Fibroblast of skin of abdomen (primary cell): ENCODE measurements at places on chromosomes 7 and 10.
A peak's percentile ranks its signal among the peaks of the same experiment; 100 is the strongest.

DNA sequence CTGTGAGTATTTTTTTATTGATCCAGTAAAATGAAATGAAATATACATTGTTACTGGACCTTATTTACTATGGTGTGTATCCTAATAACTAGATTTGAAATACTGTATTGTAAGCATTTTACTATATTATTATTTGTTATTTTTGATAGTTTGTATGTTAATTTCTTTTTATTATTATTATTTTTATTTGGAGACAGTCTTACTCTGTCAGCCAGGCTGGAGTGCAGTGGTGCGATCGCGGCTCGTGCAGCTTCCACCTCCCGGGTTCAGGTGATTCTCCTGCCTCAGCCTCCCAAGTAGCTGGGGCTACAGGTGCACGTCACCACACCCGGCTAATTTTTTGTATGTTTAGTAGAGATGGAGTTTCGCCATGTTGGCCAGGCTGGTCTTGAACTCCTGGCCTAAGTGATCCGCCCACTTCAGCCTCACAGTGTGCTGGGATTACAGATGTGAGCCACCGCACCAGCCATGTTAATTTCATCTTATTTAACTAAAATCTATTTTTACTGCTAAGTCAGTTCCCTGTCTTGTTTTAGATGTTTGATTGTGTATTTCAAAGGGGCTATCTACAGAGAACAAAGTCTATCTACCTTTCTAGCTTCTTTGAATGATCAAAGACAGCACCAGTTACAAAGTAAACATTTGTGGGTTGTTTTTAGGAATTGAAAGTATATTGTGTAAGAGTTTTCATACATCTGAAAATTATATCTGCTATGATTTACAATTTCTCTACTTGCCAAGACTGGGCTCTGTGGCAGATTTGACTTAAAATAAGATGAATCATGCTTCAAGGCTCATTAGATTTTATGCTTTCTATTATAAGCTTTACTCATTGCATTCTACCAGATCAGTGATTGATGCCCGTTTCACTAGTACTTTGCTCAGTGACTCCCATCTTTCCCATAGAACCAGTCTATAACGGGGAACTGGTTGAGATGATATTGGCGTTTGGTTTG, 41.6 kb downstream of the CDC123 start:
- peak; percentile 12 for DNase-seq

- DNase-seq: peak; percentile 30
Measured at GRCh38 chr7:25391295-25391861, 163.1 kb upstream of the NPVF start.

DNA sequence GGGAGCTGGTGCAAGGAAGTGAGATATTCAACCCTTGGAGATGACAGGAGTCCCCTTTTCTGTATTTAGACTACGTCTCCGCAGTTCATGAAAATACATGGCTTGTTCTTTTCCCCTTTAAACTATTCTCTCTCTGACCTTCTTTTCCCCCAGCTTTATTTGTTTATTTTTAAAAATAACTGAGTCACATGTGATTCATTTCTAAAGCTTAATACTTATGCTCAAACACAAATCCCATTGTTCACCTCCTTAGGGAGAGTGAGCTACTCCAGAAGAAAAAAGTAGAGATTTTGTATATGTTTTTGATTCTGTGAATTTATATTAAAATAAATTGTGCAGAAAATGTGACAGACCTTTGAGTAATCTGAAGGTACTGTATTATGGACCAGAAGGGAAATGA, 35.9 kb upstream of the FZD1 start:
- no peak for DNase-seq

- no peak for DNase-seq
Measured at GRCh38 chr10:96642973-96643372, 56.2 kb upstream of the TM9SF3 start.

DNA sequence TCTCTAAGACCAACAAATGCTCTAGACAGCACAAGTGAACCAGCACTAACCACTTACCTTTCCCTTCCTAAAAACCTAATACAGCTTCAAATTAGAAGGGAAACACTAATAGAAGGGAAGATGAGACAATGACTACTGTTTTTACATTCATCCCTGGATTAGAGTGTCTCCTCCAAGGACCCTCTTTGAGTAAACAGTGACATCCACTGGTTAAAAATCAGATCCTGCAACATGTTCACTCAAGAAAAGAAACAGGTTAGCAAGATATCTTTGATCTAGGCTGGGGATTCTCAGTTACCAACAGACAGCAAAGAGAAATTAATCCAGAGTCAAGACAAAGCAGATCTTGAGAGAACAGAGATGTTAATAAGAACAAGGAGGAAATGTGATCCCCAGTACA, 177.7 kb upstream of the GHITM start:
- DNase-seq: no peak

- peak; percentile 61 for DNase-seq
Measured at GRCh38 chr10:69800109-69800508, 1.6 kb upstream of the COL13A1 start.

GRCh38 chr10:35074266-35074665, 15.9 kb downstream of the CUL2 start:
- DNase-seq: no peak

DNA sequence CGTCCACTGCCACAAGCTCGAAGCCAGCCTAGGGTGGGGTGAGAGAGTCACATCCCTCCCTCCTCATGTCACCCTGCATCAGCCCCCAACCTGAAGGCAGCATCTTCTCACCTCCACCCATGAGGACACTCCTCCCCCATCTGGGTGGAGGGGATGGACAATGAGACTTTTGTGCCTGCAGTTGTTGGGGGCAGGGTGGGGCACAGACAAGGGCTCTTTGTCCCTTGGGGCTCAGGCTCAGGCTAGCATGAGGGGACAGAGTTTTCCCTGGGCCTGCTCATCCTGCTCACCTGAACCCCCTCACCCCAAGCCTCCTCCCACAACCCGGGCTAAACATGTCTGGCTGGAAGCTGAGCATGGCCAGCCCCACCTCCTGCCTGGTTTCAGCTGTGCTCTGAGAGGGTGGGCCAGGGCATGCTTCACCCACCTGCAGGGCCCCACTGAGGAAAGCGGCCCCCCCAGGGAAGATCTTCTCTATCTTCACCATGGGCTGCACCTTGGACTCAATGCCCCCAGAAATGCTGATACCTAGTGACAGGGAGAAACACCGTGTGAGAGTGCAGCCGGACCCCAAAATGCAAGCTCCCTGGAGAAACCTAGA, 9.3 kb downstream of the LZTS2 start:
- DNase-seq: no peak

- no peak for DNase-seq
Measured at GRCh38 chr7:64878684-64879083, 24.4 kb upstream of the ZNF273 start.

DNA sequence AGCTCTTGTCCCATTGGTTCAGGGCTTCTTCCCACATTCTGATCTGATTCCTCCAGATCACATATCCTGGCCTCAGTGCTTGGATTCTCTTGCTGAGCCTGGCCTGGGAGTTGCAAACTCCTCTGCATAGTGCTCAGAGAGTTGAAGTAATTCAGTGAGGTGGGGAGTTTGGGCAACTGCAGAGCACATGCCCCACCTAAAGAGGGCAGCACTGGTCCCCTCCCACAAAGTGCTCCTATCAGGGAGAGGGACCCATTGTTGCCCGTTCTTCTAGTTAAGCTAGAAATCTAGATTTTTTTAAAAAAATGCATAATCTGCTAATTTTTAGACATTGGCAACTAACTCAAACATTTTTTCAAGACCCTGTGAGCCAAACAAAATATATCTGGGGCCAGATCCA, 45.1 kb downstream of the CHN2 start:
- DNase-seq: no peak

- no peak for DNase-seq
Measured at GRCh38 chr7:154873500-154874121, 129.3 kb downstream of the PAXIP1 start.

DNA sequence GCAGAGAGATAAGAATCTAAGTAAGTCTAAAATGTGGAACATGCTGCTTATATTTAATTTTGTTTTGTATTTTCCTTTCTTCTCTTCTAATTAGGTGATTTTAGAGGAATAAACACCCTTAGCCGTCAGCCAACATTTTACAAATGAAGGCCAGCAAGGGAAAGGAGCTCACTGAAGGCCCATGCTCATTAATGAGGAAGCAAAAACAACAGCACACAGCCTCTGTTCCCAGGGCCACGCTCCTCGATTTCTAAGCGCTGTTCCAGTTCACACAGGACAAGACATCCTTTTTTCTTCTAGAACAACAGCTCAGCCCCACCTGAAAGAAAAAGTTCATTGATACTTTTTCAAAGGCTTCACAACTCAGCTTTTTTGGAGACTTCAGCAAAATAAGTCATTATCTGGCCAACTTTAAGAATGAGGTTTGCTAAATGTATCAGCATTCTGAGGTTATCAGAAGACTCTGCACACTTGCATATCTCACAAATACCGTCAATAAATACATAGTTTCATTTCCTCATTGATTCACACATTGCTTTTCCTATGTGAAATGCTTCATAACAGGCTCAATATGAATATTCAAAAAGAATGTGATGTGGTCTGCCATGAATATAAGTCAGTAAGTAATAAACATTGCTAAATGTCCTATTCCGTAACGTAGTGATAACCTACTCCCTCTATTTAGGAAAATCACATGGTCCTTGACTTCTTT, 34.8 kb upstream of the SFMBT2 start:
- DNase-seq: no peak

DNA sequence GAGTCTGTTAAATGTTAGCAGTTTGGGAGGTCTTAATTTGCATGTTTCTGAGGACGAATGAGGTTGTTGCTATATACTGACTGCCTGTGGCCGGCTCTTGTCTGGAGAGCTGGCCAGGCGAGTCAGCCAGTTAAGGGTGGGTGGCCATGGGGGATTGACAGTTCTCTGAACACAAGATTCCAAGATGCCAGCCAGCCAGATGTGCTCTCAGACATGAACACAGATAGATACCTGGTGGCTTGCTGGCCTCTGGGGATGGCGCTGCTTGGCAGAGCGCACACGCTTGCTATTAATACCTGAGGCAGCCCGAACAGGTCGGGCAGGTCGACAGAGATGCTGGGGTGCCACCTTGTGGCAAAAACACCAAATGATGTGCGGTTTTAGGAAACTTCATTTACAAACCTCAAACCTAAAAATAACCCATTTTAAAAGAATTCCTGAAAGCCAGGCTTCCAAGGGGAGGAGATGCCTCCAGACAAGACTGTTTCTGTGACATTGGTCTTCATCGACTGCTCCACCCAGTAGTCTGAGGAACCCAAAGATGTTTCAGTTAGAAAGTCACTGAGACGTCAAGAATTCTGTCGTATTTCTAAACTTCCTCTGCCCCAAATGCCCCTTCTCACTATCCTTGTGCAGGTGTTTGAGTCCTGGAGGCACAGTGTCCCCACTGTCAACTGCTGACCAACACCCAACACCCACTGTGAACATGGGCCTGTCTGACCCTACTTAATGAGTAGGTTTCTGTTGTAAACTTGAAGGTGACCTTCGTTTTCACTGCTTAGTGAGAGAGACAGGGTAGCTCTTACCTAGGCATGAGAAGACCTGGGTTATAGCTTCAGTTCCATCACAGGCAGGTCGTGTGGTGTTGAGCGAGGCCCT, 123.4 kb downstream of the NT5C2 start:
- peak; percentile 40 for DNase-seq

DNA sequence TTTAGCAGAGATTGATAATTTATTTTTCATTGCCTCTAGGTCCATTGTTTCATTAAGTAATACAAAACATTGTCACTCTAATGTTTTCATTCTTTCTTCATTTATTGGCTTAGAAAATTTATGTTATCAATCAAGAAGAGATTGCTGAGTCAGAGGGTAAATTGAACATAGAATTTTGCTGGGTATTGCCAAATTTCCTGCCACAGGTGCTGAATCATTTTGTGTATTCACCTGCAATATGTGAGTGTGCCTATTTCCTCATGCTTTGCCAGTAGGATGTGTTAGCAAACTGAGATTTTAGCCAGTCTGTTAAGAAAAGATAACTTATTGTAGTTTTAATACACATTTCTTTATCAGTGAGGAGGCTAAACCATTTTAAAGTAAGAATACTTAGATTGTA, 38.0 kb downstream of the MARCHF5 start:
- no peak for DNase-seq

GRCh38 chr10:88994019-88994418, 3.4 kb downstream of the FAS start:
- DNase-seq: peak; percentile 58

GRCh38 chr10:110162741-110163145, 44.7 kb upstream of the MXI1 start:
- DNase-seq: no peak

DNA sequence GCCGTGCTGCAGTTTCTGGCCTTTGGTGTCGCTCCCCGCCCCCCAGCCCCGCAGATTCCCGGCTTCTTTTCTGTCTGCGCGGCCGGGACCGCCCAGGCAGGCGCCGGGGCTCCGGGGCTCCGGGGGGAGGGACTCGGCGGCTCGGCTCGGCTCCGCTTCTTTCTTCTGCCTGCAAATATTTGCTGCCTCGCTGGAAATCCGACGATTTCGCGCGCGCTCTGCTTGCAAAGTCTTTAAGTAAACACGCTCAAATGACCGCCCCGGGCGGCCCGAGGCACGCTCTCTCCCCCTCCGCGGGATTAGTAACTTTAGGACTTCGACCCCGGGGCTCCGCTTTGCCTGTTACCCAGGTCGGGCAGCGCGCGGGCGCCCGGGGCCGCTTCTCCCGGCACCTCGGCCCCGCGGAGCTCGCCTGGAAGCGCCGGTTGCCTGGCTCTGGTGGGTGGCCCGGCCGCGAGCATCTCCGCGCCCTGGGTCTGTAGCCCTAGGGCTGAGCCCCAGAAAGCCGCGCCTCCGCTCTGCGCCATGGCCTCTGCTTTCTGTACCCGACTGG, 3.9 kb upstream of the GATA3 start:
- DNase-seq: peak; percentile 31

GRCh38 chr10:35428521-35428920, 92.2 kb downstream of the CCNY start:
- DNase-seq: no peak

DNA sequence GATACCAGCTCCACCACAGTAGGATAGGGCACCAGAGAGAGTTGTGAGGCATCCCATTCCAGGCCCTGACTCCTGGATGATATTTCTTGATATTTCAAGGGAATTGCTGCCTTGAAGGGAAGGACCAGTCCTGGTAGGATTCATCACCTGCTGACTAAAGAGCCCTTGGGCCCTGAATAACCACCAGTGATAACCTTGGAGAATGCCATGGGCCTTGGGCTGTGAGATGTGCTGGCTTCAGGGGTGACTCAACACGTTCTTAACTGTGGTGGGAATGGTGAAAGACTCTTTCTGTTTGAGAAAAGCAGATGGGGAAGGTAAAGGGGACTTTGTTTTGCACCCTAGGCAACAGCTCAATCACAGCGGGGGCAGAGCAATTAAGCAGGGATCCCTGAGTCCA, 21.4 kb upstream of the ASZ1 start:
- no peak for DNase-seq

- no peak for DNase-seq
Measured at GRCh38 chr10:9075420-9075819, 1020.9 kb downstream of the GATA3 start.

DNA sequence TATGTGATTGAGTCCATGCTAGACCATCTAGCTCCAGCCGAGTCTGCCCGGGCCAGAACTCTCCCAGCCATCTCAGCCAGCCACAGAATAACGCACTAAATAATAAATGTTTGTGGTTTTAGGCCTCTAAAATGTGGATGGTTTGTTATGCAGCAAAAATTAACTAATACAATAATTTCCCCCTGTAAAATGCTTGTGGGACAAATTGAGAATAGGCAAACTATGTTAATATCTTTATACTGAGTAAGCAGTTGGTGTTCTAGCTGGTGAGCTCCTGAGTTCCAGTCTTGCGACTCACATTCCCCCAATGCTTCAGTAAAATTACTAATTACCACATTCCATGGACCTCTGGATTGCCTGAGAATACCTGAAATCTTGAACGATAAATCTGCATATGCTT, 316.8 kb upstream of the NFE2L3 start:
- peak; percentile 89 for DNase-seq
